ENCODE measurements at places on chromosomes 11 and 22.

DNA sequence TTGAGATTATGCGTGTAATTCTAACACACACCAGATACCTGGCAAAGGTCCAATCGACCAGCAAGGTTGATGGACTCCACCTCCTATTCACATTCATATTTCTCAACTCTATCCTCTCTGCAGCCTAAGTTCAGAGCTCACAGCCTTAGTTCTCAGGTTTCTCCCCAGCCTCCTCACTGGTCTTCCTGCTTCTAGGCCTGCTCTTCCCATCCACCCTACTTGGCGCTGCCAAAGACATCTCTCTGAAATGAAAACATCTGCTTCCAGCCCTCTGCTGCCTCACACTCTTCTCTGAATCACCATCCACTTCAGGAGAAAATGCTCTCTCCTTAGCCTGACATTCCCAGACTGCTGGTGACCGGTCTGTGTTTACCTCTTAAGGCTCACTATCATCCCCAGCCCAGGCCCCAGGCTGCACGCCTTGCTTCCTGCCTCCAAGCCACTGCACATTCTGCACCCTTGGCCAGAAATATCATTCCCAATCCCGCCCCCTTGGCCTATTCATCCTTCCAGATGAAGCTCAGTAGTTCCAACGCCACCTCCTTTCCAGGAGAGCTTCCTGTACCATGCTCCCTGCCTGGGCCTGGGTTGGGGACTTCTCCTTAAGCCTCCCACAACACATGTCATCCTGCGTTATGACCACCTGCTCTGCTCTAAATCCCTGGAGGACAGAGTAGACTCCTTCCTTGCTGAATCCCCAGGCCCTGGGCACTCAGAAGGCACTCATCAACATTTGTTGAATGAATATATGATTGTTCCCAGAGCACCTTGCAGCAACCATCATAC lies 3.5 kb downstream of the ARRB1 start:
- no peak for DNase-seq

GRCh38 chr22:43388420-43388851 lies 23.4 kb upstream of the MPPED1 start:
- DNase-seq = peak; percentile 73

DNA sequence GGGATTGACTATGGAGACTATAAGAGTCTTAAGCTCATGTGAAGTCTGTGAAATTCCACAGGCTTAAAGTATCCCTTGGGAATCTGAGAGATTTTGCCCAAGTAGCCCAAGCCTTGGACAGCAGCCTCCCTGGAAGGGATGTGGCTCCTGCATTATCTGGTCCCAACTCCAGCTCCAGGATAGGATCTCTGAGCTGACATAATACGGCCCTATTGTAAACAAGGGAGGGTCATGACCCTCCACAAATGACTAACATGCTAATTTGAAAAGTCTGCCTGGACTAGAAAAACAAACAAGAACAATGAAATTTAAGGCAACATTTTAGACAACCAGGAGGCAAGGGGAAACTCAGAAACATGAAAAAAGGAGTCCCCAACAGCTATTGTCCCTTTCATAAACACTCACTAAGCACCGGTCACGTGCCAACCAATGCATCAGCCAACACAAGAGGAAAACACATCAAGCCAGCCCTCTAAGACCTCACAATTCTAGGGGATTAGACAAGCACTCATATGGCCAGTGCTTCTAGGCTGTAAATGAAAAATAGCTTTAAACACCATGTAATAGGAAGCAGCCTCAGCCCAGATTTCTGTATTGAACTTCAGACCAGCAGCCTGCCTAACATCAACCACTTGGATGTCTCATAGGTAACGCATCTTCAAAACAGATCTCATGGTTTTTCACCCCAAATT lies 101.2 kb upstream of the TIMP3 start:
- no peak for DNase-seq

DNA sequence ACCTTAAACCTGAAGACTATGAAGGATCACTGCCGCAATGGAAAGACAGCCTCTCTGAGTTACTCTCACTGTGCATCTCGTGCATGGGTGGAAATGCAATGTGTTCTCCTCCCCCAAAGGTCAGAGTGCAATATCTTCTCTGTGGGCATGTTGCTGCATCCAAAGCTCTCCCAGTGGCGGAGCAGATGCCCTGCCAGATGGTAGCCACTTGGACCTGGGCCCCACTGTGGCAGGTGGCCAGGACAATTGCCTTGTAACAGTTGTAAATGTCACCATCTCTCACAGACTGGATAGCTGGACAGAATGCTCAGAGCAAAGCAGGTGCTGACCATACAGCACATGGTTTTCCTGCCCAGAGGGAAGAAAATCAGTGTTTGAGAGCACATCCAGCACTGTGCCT lies 542.0 kb downstream of the FAM181B start:
- no peak for DNase-seq

- DNase-seq = no peak
Measured at GRCh38 chr11:129803533-129803932, 12.1 kb upstream of the TMEM45B start.

DNA sequence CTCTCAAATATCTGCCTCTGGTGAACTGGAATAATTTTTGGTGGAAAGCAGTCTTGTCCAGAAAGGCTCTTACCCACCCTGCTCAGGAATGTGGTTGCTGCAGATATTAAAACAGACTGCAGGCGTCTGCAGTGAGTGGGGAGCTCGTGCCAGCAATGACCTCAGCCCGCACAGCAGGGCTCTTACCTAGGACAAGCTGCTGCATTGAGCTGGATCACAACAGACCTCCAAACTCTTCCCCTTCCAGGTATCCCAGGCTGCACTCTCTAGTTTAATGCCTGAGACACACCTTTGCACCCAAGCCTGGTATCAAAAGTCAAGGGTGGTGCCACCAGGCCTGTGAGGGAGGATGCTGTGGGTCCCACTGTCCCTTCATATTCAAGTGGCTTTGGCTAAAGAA lies 69.7 kb upstream of the CDON start:
- no peak for DNase-seq

- no peak for DNase-seq
Measured at GRCh38 chr22:21710156-21710555, 25.4 kb downstream of the YPEL1 start.

DNA sequence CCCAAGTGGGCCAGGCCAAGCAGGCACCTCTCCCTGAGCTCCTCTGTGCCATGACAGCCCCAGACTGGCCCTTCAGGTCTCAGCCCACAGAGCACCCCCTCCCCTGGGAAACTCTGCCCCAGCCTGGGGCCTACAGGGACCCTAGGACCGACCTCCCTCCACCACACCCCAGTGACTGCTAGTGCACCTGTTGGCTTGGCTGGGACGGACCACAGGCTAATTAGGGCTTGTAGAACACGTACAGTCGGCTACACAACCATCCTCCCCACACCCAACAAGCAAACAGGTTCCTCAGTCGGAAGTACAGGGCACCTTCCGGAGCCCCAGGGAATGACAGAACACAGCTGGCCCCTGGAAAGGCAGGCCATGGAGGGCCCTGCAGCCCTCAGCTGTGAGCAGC lies 4.3 kb downstream of the SBF1 start:
- DNase-seq = no peak

DNA sequence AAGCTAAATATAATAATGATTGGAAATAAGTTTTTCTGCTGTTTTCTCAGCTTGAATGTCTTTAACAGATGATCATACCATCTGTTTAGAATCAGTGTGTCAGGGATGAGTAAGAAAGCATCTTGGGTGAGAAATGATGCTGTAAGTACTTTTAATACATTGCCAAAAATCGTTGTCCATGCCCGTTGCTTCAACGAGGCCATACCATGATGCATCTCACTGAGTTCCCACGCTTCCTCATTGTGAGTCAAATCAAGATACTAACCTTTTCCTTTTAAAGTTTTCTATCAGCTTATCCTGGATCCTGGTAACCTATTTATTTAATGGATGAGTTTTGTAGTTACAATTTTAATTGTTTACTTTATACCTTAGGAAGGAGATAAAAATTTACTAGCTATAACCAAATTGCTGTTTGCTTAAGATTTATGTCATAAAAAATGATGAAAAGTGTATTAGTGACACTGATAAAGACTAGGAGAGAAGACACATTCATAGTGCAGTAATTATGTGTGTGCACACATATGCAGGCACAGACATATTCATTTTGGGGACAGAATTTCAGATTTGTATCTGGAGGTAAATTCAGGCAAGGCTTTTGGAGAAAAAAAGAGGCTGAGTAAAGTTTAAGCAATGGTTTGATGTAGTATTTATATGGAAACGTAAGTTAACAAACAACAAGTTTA lies 154.8 kb downstream of the UVRAG start:
- DNase-seq = no peak

GRCh38 chr22:37304595-37305343 lies 22.5 kb downstream of the CYTH4 start:
- no peak for DNase-seq

GRCh38 chr11:11263238-11264005 lies 89.6 kb downstream of the CSNK2A3 start:
- DNase-seq = no peak

- no peak for DNase-seq
Measured at GRCh38 chr11:116646191-116646590, 126.6 kb downstream of the BUD13 start.

- DNase-seq = no peak
Measured at GRCh38 chr11:108933630-108934029, 268.8 kb downstream of the DDX10 start.

- no peak for DNase-seq
Measured at GRCh38 chr11:92917927-92918326, 51.5 kb upstream of the MTNR1B start.

DNA sequence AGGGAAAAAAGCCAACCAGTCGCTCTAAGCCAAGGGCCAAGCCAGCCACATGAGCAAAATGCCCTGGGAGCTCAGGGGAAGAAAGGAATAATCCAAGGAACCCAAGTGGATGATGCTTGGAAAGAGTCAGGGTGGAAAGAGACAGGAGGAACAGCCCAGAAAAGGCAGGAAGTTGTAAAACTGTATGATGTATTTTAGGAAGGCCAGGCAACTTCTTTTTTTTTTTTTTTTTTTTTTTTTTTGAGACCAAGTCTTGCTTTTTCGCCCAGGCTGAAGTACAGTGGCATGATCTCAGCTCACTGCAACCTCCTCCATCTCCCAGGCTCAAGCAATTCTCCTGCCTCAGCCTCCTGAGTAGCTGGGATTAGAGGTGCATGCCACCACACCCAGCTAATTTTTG lies 1.6 kb downstream of the LGALS12 start:
- DNase-seq = no peak

- peak; percentile 78 for DNase-seq
Measured at GRCh38 chr11:67301951-67302516, 1.3 kb upstream of the SSH3 start.

DNA sequence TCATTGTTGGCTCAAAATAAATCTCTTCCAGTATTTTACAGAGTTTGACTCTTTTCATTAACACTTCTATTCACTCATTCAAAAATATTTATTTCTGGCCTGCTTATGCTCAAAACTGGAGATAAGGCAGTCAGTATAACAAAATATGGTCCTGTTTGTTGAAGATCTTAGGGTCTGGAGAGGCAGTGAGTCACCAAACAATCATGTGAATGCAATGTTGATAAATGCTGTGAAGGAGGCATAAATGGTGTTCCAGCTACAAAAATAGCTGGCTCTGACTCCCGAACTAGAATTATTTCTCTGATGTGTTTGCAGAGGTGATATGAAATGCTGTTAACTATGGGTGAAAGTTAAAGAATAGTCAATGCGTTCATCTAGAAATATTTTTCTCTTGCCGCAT lies 390.6 kb downstream of the AASDHPPT start:
- no peak for DNase-seq

GRCh38 chr11:17256512-17256911 lies 20.0 kb upstream of the NUCB2 start:
- DNase-seq = no peak

GRCh38 chr11:8715501-8715900 lies 32.9 kb downstream of the RPL27A start:
- DNase-seq = no peak

- peak; percentile 79 for DNase-seq
Measured at GRCh38 chr22:32991353-32992101, 66.7 kb downstream of the SYN3 start.

DNA sequence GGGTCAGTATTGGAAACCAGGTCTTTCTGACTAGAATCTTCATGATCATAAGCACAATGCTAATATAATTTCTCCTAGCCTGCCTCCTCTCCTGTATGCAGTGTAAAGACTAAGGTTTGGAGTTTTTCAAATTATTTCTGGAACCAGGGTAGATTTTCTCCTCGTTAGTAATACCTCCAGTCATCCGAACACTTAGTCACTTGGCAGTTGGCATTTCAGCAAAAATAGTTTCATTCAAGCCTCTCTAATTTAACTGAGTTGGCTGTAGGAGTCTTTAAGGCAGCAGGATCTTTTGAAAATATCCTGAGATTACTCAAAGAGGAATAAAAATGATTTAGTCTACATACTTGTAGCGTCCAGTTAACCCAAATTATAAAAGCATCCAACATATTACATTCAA lies 6.3 kb downstream of the TYR start:
- no peak for DNase-seq

GRCh38 chr11:10608584-10608983 lies 40.1 kb upstream of the LYVE1 start:
- no peak for DNase-seq

DNA sequence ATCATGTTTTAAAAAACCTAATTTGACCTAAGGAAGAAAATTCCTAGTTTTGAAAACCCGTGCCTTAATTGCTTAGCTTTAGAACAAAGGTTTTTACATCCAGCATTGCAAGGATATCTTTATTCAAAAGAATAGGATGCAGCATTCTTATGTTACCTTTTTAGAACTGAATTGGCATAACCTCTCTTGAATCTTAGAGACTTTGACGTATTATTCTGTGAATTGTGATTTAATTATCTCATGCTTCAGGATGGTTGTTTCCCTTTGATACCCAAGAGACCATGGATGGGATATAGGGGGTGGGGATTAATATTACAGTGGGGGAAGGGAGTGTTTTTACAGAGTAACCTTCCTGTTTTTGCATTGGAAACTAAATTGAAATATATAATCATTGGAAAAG lies 49.4 kb downstream of the ARHGEF12 start:
- no peak for DNase-seq

DNA sequence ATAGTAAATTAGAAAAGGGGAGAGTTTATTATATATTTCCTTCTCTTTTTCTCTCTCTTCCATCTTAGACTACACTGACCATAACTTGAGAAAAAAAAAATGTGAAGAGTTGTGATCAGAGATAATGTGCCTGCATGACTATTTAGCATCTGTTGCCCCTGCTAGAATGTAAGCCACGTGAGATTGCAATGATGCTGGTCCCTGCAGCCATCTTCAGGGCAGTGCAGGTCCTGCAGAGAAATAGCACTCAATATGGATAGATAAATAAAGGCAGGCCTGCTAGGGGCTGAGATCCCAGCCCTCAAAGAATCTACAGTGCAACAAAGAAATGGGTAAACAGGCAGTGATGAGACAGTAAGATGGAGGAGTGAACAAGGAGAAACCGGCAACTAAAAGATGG lies 7.8 kb upstream of the DKK3 start:
- no peak for DNase-seq

- DNase-seq = no peak
Measured at GRCh38 chr11:63590024-63590788, 24.0 kb downstream of the PLAAT3 start.

DNA sequence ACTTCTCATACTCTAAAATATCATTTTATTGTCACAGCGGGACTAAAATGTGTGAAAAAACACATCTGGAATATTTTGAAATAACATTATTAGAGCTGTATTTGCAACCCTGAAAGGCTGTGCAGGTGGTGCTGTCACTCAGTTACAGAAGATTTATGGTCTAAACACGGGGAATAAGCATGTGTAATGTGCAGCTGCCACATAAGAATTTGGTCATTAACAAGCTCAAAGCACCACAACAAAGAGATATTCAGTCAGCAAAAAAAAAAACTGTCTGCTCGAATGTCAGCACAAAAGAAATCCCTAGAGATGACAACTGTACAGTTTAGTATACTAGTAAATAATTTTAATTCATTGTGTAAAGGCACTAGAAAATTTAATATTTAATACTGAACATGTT lies 31.3 kb downstream of the TMEM123 start:
- DNase-seq = no peak
